Esophagus muscularis mucosa (tissue), 4 donors: ENCODE measurements at places on chromosomes 7 and 10.

DNA sequence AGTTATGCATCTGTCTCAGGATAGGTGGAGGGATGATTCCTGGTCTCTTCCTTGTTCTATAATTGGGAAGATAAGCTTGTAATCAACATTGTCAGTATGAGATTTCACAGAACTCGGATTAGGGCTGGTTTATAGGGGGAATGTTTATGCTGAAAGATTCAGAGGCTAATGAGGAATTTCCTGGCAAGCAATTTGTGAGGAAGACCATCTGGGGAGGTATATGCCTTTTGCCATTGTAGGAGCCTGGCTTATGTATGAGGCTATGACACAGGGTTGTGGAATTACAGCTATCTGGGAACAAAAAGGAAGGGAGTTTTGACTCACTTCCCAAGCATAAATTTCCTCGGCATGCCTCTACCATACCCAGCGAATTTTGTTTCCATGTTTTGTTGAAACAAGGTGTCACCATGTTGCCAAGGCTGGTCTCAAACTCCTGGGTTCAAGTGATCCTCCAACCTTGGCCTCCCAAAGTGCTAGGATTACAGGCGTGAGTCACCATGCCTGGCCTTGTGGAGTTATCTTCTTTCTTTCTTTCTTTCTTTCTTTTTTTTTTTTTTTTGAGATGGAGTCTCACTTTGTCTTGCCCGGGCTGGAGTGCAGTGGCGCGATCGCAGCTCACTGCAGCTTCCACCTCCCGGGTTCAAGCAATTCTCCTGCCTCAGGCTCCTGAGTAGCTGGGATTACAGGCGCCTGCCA, 1.6 kb upstream of the COPS6 start:
- DNase-seq, result no peak

DNA sequence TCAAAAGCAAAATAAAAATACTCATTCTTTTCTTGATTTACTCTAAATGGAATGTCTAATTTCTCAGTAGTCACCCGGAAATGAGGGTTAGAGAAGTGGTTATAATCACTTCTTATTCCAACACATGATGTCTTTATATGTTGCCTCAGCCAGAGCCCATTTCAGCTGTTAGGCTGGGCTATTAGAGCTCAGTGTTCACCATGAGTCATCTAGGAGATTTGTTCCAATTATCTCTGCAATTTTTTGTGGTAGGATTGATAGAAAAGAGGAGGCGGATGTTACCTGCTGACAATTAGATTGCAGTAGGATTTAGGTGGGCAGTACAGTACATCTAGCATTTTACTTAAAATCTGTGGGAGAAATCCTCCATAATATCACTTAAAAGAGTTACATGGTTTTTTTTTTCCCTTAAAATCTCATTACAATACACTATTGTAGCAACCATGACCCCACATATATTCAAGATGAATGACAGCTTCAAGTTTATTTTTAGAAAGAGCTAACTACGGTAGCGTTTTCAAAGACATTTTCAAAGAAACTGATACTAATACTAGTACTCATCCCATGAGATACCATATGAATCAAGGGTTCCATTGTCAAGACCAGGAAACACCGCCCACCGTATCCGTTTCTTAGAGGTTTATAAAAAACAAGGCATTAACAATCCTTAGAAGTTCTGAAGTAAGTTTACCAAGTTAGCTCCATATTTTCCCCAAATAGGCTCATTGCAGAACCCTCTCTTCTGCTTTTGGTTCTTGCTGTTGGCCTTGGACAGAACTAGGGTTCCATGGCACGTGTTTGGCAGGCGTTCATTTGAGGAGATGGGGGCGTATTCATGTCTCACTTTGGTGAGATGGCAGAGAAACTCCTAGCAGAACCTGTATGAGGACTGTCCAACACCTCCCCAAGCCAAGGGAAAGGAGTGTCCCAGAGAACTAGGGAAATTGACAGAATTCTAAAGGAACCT, 10.4 kb downstream of the CPA2 start:
- DNase-seq, result no peak

DNA sequence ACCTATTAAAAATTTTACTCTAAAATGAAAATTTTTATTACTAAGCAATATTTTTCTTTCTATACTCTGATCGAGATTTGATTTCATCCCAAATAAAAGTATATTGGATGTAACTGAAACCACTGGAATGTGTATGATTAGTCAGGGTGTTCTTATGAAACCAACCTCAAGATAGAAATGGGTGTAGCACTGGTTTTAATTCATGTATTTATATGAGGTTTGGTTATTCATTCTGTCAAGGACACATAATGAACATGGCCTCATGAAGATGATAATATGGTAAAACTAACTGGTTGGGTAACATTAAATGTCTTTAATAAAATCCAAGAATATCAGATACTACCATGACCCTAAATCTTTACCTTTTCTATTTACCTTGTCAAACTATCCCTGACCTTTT, 197.7 kb downstream of the SEMA3A start:
- no peak for DNase-seq

- no peak for DNase-seq
Observed at GRCh38 chr7:47759056-47759706, 177.3 kb upstream of the TNS3 start.

- DNase-seq, result peak; percentile 87
Observed at GRCh38 chr10:119003572-119004289, 25.8 kb upstream of the NANOS1 start.

DNA sequence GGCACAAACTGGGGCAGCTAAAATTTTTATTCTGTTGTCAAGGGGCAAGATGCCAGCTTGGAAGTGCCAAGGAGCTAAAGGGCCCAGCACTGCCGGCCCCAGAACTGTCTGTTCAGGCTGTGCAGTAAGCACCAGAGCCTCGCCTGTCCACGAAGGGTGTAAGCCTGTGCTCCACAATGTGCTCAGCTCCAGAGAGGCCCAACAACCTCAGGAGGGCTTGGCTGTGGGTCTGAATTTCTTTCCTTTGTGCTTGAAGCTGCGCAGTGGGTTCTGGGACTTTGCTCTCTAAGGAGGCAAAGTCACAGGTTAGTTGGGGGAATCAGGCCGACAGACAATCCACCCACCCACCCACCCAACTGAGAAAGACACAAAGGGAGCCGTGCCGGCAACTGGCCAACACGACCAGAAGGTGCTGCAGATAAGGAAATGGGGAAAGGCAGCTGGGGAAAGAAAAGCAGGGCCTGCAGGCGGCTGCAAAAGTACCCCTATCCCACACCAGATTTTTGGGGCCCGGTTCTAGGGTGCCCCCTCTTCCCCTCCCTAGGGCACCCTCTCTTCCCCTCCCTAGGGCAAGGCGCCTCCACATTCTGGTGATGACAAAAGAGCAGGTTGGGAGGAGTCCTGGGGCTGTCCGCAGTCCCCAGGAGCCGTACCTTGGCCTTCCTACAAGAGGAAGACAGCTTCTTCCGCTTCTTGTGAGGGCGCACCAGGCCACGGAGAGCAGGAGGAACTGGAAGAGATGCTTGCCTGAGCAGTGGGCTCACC, 7.7 kb downstream of the DDX56 start:
- DNase-seq, result no peak

GRCh38 chr7:92785923-92786322, 50.5 kb downstream of the CDK6 start:
- DNase-seq, result no peak

DNA sequence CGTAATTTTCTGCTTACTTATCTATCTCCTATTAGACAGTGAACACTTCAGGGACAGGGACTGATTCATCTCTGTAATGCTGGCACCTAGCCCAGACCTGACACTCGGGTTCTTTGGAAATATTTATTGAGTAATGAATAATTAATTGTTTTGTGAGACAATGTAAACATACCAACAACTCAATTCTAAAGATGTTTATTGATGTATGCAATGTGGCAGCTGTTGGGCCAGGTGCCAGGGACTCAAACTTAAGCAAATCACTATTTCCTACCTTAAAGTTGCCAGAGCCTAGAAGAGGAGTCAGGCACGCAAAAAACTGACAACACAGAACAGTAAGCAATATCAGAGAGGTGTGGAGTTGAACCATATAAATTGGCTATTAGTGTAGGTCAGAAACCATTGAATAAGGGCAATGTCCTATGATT, 63.6 kb upstream of the BMPER start:
- DNase-seq, result peak; percentile 88

- DNase-seq, result no peak
Observed at GRCh38 chr7:108669958-108670357, 100.3 kb downstream of the DNAJB9 start.

DNA sequence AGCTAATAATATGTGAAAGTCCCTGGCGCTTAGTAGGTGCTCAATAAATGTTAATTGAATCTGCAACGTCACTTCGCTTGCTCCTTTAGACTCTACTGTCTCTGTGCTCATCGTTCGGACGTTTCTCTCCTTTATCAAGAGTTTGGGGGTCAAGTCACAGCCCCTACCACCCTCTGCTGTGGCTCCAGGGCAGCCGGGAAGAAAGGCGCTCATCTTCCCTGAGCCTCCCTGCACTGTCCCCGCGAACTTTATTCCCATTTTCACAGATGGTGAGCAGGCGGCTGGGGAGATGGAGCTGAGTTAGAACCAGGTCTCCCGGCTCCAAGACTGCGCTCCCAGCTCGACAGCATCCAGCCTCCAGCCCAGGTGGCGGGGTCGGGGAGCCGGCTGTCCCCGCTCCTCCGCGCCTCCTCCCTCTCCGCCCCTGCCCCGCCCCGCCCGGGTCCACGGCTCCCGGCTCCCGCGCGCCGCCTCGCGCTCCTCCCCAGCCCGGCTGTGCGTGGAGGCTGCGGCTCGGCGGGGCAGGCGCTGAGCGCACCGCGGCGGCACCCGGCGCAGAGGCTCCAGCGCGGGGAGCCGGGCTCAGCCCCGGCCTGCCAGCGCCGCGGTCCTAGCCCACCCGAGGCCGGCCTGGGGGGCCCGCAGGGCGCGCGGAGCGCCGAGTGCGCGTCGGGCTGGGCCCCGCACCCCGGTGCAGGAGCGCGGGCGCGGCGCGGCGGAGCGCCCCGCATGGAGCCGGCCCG, at the start of gene CLEC2L:
TSS of gene CLEC2L (plus strand) at position 487 of the 743 bp plus-strand sequence. CDS start at position 730, 243 bp downstream.
- no peak for DNase-seq

DNA sequence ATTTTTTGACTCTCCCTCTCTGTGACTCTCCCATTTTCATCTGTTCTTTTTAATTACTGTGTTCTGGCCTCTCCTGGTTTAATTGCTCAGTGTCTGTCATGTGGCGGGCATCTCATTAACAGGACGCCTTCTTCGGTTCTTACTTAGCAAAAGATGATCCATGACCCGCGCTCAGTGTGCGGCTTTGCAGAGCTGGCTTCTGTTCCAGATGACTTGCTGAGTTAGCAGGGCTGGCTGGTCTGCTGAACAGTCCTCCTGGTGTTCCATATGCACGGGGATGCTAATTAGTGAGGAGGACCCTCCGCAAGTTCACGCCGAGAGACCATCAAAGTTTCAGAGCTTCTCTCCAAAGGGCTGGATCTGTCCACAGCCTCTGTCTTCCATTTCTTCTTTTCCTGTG, 258.6 kb upstream of the MKI67 start:
- DNase-seq, result no peak

DNA sequence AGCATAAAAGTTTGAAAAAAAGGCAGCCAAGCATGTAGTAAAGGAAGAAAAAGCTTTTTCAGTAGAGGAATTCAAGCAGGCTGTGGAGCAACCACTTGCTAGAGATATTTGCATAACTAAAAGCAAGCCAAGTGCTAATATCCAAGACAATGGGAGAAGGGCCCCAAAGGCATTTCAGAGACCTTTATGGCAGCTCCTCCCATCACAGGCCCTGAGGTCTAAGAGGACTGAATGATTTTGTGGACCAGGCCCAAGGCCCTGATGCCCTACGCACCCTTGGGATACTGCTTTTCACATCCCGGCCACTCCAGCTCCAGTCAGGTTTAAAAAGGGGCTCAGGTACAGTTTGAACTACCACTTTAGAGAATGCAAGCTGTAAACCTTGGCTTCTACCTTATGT, 261.7 kb upstream of the SEMA3C start:
- DNase-seq, result no peak

DNA sequence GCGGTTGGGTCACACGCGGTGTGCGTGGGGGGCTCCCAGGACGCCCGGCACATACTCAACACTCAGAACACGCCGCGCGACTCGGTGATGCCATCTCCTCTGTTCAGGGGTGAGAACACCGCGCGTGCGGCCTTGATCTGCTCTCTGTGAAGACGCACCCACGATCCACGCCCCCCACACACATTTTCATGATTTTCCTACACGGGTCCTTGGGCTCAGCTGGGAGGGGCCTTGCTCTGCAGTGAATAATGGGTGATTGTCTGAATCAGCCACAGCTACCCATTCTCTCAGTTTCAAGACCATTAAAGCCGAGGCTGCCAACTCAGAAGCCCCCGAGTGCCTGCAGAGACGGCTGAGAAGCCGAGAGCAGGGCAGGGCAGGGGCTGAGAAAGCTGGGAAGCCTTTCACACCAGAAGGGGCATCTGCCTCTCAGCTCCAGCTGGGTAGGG, 54.3 kb upstream of the PDGFA start:
- DNase-seq, result no peak

DNA sequence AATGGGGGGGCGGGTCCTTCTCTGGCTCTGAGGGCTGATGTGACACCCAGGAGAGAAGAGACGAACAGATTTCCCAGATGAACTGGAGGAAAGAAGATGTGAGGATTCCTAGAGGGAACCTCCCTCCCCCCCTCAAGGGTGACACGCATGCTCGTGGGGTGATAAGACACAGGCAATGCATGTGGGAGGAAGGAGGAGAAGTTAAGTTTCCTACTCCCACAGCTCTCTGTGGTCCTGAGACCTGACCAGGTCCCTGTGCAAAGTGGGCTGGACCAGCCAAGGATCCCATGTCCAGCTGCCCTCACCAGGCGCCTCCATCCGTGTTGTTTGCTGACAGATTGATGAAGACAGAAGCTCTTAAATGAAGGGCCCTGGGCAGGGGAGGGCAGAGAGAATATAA, 112.6 kb downstream of the SH3PXD2A start:
- no peak for DNase-seq

DNA sequence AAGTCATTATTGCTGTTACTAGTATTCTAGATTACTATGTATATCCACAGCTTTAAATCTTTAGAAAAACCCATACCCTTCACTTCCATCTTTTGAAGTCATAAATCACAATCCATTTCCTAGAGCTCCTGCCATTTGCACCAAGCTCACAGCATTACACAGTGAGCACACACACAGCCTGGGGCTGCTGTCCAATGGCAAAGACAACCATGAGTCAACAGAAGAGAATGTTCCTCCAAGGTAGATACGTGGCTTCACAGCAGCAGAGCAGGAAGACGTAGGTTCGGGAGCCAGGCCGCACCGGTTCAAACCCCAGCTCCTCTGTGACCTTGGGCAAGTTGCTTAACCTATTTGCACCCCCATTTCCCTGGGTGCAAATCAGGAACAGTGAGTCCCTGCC, 234.6 kb downstream of the DIP2C start:
- DNase-seq, result no peak
